ENCODE measurements at places on chromosomes 12 and 14.

GRCh38 chr12:113485330-113485729 is 13.7 kb upstream of the LHX5 start:
- no peak for DNase-seq

DNA sequence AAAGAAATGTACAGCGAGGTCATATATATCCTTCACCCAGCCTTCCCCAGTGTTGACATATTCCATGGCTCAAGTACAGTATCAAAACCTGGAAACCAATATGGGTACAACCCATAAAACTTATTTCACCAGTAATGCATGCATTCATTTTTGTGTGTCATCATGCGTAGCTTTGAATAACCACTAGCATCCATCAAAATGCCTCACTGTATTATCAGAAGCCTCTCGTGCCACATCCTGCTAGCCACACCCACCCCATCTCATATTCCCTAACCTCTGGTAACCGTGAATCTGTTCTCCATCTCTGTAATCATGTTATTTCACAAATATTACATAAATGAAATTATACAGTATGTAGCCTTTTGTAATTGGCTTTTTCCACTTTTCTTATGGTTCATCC is 314.3 kb downstream of the RAD51B start:
- DNase-seq = no peak

DNA sequence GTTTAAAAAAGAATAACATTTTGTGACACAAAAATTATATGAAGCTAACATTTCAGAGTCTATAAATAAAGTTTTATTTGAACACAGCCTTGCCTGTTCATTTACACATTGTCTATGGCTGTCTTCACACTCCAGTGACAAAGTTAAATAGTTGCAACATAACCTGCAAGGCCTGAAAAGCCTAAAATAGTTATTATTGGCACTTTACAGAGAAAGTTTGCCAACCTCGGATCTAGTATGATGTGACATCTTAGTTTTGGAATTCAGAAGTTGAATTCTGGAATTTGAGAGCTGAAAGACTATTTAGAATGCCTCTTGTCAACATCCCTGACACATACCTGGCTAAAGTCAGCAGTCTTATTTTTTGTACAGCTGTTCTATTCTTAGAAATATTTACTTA is 68.3 kb downstream of the DYRK2 start:
- DNase-seq = no peak

- DNase-seq = no peak
Measured at GRCh38 chr12:51866762-51867161, 18.2 kb upstream of the FIGNL2 start.

DNA sequence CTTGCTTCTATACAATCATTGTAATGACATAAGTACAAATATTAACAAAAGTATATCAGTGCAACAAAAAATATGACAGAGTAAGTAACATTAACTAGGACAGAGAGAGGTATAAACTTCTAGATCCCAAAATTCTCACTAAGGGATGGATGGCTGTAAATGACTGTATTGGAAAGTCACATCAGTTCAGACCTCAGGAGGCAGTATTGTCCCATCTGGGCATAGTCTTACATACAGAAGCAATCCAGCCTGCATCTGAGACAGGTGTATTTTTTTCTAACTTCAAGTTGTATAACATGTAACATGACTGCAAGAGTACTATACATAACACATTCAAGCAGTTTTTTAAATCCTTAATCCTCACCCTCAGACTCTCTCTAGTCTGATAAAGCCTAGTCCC is 99.0 kb downstream of the GARIN6 start:
- DNase-seq = no peak

- DNase-seq = no peak
Measured at GRCh38 chr14:95711476-95712176, 2.3 kb downstream of the TCL1A start.

DNA sequence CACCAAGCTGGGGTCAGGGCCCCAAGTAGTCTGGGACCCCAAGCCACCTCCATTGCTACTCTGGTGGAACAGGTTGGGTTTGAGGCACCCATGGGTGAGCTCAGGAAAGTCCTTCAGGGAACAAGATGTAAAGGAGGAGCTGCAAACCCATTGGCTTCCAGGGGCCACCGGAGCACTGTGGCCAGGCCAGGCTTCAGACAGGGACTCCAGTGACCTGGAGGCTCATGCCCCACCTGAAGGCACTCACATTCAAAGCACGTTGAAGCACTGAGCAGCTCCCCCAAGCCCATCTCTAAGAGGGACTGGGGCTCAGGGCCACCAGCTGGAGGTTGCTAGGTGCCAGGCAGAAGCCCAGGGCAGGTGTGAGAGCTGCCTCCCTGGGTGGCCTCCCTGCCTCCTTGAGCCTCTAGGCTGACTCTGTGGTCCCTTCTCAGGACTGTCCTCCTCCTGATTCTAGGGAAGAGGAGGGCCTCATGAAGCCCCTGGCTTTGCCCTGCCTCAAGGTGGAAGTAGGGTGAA is 49.1 kb downstream of the FAM222A start:
- no peak for DNase-seq

Data from T follicular helper cell (primary cell).